Left ventricle myocardium superior (tissue), 1 donor: ENCODE measurements at places on chromosomes 7 and 10.

- peak; percentile 57 for DNase-seq
These were observed 95.5 kb downstream of the DIP2C start for GRCh38 chr10:593901-594457.

- DNase-seq: peak; percentile 95
These were observed 42.7 kb downstream of the FAM53B start for GRCh38 chr10:124701435-124701834.

- no peak for DNase-seq
These were observed 15.5 kb upstream of the ICA1 start for GRCh38 chr7:8277394-8277982.

DNA sequence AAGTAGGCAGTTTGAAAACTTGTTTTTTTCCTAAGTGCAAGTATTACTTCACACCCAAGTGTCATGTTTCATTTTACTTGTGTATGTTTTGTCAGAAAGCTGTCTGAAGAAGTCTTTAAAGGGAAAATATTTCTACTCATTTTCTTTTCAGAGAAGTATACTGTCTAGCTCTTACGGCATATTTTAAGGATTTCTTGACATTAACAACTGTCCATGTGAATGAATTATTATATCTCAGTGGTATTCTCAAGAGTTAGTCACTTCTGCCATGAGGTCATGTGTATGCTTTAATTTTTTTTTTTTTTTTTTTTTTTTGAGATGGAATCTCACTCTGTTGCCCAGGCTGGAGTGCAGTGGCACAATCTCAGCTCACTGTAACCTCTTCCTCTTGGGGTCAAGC, 229.5 kb downstream of the BICC1 start:
- DNase-seq: no peak

- DNase-seq: no peak
These were observed 55.7 kb downstream of the LRRTM3 start for GRCh38 chr10:66981361-66982052.

DNA sequence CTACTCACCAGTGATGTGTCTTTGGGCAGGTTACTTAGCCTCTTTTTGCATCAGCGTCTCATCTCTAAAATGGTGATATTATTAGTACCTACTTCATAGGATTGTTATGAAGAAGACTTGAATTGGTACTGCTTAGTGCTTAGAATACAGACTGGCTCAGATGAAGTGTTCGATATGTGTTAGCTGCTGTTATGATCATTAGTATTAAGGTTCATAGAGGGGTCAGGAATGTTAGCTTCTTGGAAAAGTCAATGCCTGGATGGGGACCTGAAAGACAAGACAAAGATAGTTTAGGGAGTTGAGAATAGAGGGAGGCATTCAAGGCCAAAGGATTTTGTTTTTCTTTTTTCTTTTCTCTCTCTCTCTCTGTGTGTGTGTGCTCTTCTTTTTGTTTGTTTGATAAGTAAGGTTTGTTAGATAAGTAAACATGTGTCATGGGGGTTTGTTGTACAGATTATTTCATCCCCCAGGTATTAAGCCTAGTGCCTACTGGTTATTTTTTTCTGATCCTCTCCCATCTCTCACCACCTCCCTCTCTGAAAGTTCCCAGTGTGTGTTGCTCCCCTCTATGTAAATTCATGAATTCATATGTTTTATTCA, 63.3 kb downstream of the MDFIC start:
- DNase-seq: no peak

DNA sequence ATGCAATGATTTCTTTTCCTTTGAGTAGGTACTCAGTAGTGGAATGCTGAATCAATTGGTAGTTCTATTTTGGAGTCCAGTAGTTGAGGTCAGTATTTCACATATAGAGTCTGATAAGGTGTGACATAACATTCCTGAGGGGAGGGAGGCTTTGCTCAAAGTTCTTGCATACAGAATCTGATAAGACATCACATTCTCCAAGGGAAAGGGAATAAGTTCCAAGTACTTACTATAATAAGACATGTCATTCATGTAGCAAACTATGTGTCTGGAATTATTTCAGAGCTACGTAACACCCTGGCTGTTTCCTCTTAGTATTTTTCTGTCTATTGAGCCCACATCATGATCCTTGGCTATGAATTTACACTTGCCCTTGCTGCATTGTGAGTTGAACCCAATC, 74.3 kb upstream of the POM121L12 start:
- no peak for DNase-seq

GRCh38 chr10:125756196-125756595, 19.4 kb downstream of the MMP21 start:
- DNase-seq: no peak

DNA sequence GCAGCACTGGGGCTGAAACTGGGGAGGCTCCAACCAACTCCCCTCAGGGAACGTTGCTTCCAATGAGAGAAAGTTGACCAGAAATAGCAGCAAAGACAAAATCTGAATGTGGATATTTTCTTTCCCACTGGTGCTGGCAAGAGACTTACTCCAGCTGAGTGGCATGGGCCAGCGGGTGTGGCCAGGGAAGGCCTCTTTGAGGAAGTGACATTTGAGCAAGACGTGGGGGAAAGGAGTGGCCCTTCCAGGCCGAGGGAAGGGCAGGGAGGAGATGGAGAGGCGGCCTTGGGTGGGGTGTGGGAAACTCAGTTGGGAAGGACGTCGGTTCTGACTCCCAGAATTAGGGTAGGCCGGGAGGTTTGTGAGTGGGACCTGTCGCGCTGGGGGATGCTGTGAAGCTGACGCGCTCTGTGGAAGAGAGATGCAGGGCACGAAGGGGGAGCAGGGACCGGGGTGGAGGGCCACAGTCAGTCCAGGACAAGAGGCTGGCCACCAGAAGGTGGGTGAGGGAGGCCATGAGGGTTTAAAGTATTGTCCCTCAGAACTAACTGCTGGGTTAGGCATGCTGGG, 96.7 kb upstream of the IKZF1 start:
- peak; percentile 58 for DNase-seq

GRCh38 chr10:74922921-74923320, 96.5 kb downstream of the KAT6B start:
- no peak for DNase-seq

GRCh38 chr10:4307910-4308309, 518.1 kb upstream of the AKR1E2 start:
- DNase-seq: no peak

DNA sequence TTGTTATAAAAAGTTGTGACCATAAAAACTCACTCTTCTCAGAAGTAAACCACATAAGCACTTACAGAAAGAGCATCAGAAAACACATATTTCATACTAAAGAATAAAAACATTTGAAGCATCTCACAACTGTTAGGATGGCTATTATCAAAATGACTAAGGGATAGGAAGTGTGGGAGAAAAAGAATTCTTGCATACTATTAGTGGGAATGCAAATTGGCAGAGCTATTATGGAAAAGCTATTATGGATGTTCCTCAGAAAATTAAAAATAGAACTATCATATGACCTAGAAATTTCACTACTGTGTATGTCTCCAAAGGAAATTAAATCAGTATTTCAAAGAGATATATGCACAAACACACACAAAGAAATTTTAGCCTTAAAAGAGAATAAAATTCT, 25.2 kb upstream of the POT1 start:
- DNase-seq: no peak

DNA sequence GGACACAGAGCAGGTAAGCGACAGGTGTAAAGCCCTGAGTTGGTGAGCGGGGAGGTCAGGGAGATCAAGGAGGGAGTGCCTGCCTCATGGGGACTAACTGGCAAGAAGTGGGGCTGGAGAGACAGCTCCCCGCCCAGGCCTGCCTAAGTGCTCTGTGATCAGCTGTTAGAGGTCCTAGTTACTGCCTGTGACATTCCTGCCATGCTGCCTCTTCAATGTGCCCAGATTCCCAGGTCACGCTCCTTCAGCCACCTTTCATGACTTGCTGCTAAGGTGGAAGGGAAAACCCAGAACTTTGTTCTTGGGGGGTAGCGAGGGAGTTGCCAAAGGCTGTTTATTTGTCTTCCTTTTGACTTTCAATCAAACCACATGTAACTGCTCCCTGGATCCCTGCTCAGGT, 114.3 kb upstream of the ZNF438 start:
- DNase-seq: no peak

DNA sequence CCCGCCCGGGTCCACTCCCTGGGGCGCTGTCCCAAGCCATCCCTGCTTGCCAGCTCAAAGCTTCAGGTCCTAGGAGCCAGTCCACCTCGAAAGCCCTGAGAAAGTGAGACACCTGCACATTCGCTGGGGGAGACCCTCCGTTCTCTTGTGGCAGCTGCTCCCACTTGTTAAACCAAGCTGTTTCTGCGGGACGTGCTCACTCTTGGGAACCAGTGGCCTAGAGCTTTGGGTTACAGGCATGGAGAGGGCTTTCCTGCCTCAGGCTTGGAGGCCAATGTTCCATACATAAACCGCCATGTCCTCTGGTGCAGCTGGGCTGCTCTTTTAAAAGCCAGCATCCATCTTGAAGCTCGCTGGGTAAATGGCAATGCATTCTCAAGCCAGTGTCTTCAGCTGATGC, 19.9 kb upstream of the TTYH3 start:
- no peak for DNase-seq

DNA sequence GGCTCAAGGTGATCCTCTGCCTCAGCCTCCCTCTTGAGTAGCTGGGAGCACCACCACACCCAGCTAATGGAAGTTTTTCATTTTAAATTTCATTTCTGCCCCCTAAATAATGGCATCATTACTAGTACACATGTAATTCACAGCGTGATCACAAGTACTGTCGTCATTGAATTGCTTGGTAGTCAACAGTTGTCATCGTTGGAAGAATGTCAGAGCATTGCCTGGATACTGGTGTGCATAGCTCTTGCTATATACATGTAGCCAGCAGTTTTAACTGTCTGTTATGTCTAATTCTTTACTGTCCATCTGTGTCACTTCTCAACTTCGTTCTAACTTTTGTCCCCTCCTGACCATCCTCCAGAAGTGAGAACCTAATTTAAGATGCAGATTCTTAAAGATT, 62.1 kb downstream of the CRPPA start:
- DNase-seq: no peak

DNA sequence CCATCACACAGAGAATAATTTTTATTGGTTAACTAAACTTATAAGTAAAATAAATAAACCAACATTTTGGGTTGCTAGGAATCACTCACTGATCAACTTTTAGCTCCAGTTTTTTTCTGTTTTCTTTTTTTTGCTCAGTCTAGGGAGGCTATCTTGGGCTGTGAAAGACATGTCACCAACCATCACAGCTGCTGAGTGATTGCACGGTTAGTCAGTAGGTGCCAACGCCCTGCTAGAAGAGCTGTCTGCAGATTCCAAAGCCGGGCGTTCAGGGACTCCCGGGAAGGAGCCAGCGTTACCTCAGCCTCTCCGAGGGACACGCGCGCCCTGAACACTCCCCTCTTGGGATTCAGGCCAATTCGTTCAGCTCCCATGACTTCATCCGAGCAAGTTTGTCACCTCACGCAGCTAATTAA, 604 bp upstream of the STAM start:
- peak; percentile 74 for DNase-seq

DNA sequence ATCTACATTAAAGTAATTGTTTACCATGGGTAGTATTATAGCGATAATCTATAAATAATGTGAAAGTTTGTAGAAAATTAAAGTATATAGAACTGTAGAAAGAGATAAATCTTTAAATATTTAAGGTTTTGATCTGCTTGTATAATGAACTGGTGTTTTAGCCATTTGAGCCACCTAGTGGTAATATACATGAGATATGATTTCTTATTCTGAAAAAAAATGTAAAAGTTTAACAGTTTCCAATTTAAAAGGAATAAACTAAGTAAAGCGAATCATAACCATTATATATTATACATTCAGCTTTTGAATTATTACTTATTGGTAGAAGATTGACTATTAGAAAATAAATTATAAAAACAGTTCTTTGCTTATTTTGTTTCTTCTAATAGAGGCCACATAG, 91.2 kb downstream of the OTUD1 start:
- DNase-seq: no peak

- DNase-seq: no peak
These were observed 12.1 kb upstream of the SNX13 start for GRCh38 chr7:17952387-17952786.
